RPMI8226 (cell line): ENCODE measurements at places on chromosomes 3 and 15.

DNA sequence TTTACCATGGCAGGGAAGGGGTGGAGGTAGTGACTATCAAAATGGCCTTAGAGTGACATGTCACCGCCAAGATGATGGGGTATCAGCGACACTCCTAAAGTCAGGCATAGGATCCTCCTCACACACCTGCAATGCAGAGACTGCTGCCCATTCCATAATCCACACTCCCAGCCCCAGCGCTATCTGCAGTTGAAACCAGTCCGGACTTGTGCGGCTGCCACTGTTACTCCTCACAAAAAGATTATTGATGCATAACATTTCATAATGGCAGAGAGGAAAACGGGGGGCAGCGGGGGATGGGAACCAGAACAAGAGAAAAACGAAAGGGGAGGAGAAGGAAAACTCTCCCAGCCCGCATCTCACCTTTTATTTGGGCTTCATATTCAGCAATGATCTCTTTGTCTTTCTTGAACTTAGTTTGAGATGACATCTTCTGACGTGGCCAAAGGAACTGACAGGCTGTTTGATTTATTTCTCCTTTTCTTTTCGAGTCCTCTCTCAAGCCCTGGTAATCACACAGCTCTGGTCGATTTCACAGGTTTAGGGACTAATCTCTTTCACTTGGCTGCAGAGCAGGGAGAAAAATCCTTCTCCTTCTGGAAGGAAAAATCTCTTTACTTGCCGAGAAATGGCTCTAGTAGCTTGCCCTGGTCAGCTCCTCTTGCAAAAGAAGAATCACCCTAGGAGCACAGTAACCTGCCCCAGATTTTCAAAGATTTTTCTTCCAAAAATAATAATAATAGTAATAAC lies 749 bp downstream of the SRGAP3 start:
- no peak for DNase-seq

- no peak for DNase-seq
Observed at GRCh38 chr3:180631317-180631716, 29.4 kb downstream of the TTC14 start.

GRCh38 chr15:93089727-93090305 lies 805 bp upstream of the RGMA start:
- no peak for DNase-seq

GRCh38 chr15:99911816-99912215 lies 178.6 kb upstream of the LYSMD4 start:
- no peak for DNase-seq
